ENCODE measurements at places on chromosomes 1 and 21. TPM values are rescaled to one million over a fixed set of nuclear protein-coding genes. Genes with fewer than 3 reads are reported as not detected.

GRCh38 chr1:21868941-21869454, 56.9 kb downstream of the LDLRAD2 start:
- DNase-seq = no peak

Gene PPM1J
- 22.6 TPM for total RNA-seq

Gene USH2A
- total RNA-seq = 0.37 TPM

GRCh38 chr1:111454859-111455641, 5.8 kb downstream of the ATP5PB start:
- DNase-seq = no peak

- no peak for DNase-seq
Measured at GRCh38 chr1:221272940-221273339, 393.7 kb downstream of the HLX start.

GRCh38 chr1:99496067-99496466, 149.8 kb upstream of the PALMD start:
- DNase-seq = no peak

DNA sequence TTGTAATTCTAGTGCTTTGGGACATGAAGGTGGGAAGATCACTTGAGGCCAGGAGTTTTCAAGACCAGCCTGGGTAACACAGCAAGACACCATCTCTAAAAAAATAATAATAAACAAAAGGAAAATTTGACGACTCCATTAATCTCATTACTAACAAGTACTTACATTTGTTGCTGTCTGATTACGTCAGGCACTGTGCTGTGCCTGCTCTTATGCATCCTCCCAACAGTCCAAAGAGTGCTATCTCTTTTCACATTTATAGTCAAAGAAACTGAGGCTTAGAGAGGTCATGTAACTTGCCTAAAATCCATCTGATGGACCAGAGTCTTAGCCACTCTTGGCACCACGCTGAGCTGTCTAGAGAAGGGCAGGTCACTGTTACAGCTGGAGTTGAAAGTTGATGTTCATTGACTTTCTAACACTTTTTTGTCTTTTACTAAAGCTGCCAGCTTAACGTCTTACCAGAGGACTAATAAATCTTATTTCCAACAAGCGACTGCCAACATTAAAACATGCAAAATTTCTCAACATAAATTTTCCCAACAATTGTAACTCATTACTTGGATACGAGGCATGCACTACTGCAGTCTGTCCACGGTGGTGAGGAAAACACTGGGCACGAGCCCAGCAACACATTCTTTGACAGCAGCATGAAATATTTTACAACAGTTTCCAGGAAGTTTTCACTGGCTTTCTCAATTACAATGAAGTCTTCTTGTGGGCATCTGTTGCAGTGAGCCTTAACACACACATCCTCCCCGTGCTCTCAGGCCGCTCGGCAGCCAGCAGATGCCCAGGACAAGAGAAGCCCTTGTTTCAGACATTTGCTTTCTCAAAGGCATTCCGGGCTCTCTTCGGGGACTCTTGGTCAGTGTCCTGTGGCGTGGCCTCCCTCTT, 262.9 kb upstream of the PROX1 start:
- no peak for DNase-seq

DNA sequence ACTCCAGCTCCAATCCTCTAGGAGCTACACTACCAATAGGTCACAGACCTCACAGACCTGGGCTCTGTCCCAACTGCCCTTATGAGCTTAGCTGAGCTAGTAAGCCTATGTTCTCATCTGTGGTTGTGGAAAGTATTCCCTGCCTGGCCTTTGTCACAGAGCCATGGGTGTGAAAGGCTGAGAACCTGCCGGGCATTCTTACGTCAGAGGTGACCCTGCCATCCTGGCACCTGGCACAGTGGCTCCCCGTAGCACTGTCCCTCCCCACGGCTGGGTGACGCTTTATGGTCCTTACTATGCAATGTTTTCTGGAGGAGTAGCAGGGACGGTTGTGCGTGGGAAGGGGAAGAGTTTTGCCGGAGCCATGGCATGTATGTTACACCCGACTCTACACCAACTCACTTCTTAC, 3.5 kb downstream of the TNFRSF1B start:
- DNase-seq = no peak

DNA sequence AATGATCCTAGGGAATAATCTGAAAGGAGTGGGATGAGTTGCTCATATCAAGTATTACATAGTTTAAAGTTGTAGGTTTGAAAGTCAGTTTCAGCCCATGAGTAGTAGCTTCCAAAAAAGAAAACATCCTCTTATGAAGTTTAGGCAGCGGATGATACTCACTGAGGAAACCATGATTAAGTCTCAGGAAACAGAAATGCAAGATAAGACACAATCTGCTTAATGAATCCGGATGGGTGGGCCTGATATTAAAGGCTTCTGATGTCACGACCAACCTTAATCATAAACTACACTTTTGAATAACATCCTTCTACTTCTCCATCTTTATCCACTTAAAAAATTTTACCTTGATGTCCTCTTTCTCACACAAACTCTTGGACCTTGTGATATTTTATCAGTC, 61.8 kb downstream of the S1PR1 start:
- no peak for DNase-seq

- no peak for DNase-seq
Measured at GRCh38 chr21:26842300-26842699, 2.9 kb downstream of the ADAMTS1 start.

Data from WTC11 (cell line).